Astrocyte (in vitro differentiated cells and primary cell): ENCODE measurements at places on chromosomes 3 and 15. TPM values are rescaled to one million over a fixed set of nuclear protein-coding genes. Genes with fewer than 3 reads are reported as not detected.

The MIX23 gene
- total RNA-seq, result 43.2 and 46.6 TPM in 2 replicates

The EFL1 gene
- total RNA-seq, result 13.6 and 13.7 TPM in 2 replicates

The TNNC1 gene
- 5.4 and 12.4 TPM in 2 replicates for total RNA-seq

The PLSCR4 gene
- 1.1 and 1.3 TPM in 2 replicates for total RNA-seq

The NT5DC2 gene
- total RNA-seq, result 178 and 189 TPM in 2 replicates

The DUOXA2 gene
- total RNA-seq, result not detected in 2 replicates

The APOD gene
- total RNA-seq, result 0.70 TPM in 1 of 2 replicates, not detected in the other

The TP63 gene
- total RNA-seq, result 0.94 and 1.1 TPM in 2 replicates

The FOXB1 gene
- total RNA-seq, result 0.96 and 1.3 TPM in 2 replicates

The CYP19A1 gene
- 0.65 and 0.75 TPM in 2 replicates for total RNA-seq

The FBXL2 gene
- total RNA-seq, result 23.3 and 25.6 TPM in 2 replicates

DNA sequence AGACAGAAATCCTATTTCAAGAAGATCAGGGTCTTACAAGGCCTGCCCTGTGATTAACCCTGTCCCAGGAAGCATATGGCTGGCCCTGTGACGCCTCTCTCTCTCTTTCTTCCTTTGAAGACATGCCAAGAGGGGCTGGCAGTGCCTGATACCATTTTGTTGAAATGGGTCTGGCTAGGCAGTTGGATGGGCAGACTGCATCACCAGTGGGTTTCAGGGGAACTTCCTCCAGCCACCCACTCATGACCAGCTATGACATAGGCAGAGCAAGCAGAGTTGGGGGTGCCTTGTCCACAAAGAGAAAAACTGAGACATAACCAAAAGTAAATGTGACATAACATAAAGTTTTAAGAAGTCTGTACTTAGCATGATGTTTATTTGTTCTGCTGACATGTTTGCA is 31.4 kb upstream of the MANF start:
- no peak for DNase-seq

DNA sequence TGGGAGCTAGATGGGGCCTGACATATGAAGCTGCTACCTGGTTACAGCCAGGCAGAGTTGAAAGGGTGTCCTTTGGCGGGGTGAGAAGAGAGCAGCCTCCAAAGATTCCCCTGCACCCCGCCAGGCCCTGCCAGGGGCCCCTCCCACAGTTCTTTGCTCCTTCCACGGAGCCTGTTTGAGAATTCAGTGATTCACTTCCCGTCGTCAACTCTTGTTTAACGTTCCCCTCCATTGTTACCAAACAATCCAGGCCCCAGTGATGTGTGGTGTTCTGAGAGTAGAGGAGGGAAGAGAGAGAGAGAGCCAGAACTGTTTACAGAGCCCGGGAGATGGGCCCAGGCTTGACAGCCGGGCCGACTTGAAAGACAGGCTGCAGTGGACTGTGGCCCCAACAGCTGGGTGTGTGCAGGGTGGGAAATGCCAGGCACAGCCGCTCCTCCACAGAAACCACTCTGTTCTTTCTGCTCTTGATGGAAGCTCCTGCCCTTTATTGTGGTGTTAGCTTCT is 81.5 kb downstream of the SMAD3 start:
- peak; percentile 93 for DNase-seq

DNA sequence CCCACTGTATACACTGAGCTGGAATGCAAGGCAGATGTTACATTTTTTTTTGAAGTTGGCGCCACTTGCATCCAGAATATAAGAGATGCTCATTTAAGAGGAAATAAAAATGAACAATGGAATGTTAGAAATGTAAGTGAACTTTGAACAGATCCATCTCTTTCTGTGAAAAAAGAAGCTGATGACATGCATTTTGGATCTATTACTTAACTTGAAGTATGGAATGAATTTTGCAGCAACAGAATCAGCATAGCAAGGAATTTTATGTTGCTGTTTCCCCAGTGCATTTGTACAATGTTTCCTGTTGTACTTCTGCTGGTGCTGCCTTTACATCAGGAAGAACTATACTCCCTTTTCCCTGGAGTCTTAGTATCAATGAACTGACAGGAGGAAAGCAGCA is 178.2 kb downstream of the LSAMP start:
- no peak for DNase-seq

DNA sequence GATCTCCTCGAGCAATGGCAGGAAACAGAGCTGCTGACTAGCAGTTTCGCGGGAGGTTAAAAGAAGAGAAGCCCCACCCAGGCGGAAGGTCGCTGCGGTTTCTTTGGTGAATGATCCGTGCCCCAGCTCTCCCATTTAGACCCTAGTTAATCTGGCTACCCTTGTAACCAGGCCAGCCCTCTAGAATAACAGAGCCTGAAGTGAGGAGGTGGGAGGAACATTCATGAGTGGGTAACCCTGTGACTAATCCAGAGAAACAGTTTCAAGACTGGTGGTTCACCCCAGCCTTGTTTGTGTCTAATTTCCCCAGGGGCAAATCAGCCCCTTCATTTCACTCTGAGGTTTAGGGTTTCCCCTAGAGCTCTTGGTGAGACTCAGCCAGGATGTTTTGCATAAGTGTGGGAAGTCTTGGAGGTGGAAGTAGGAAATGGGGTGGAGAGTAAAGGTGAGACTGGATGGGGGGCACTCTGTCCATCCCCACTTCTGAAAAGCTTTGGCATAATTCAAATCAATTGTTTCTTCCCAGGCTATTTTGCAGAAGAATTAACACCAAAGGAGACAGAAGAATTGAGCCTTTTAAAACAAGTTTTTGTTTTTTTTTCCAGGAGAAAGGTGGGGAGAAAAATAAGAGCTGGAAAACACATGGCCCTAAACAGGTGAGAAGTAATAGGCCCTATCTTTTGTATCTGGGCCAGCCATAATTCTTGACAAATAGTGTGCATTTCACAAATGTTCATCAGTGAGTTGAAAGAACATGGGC is 303.1 kb downstream of the RPLP1 start:
- DNase-seq, result peak; percentile 42

DNA sequence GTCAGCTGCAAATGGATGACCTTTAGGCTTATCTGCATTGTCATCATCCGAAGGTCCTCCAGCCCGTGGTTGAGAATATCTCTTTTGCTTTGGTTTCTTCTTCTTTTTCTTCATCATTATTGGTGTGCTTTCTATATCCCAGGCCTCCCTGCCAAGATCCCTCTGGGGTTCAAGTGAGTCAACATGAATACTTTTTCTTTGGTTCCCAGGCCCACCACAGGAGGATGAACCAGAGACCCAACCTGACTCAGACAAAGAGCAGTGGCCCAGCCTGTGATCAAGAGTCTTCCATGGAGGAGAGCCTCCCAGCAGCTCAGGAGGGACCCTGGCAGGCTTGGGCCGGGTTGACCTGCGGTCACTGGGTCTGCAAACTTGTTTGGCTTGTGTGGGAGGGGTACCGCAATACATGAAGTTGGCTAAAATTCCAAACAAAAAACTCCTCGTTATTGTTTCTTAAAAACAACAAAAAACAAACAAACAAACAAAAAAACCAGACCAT is 104.2 kb downstream of the MAP4 start:
- DNase-seq, result no peak

DNA sequence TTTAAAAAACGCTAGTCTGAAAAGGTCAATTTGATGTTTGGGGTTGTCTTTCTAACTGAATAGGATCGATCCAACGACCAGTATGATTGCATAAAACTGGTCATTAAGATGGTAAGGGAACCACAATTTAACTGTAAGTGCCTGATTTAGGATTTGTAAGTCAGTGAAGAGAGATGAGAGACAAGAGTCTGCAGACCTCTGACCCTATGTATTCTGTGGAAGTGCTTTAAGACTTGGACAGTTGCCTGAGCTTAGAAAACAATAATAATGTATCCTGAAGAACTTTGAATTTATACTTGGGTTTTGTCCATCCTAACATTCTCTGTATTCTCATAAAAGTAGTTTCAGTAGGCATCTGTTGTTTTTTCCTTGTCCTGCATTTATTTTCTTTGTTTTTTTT is 221.4 kb upstream of the SUCLG2 start:
- no peak for DNase-seq

DNA sequence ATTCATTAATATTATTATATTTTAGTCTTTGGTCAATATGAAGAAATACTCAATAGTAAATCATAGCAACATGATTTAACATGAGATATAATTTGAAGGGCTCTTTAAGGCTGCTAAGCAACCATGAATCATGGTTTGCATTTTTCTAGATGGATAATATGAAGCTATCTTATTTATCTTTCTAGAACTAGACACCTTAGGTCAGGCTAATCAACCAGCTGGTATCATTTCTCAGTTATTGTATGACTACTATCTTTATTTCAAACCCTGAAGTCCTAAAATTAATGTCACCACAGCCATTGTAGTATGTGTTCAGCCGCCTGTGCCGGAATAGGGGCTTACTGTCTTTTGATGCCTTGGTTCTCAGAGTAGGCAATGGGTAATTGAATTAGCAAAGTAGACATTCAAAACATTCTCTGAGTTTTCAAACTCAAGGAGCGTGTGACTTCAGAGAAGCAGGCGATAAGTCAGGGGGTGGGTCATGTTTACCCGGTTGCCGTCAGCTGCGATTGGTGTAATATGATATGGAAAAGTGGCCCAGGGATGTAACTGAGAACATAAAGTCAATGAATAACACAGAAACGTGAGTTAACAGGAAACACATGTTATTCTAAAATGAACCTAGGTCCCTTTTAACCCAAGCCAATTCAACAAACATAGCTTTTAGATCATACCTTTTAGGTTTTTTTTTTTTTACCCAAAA is 93.4 kb upstream of the CTDSPL start:
- DNase-seq, result no peak

GRCh38 chr3:56019490-56020146 is 448.6 kb downstream of the ERC2 start:
- no peak for DNase-seq

- DNase-seq, result no peak
Measured at GRCh38 chr15:44812029-44812517, 75.7 kb downstream of the TRIM69 start.

DNA sequence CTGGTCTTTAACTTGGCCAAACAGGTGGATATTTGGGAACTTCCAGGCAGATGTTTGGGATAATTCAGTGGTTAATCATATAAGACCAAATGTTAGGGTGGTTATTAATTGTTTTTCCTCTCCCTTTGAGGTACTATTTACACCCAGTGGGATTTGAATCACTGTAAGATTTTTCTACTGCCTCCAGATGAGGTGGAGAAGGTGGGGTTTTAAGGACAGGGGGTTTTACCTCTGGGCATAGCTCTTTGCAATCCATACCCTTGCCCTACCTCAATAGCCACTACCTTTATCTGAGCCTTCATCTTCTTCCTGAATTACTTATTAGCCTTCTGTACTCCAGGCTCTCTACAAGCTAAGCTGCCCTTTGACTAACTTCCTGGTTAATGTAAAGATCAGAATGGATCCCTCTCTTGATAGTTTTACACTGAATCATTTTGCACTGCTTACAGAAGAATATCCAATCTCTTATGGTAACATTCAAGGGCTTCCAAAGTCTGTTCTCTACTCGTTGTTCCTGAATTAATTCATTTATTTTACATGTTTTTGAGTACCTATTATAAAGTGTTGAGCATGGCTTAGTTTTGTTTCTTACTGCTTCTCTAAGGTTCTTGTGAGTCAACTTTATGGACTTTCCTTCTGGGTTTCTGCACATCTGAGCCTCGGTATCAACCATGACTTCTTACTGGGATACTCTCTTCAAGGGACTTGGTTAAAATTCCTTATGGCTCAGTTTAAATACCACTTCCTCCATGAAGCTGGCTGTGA is 331.2 kb upstream of the TBL1XR1 start:
- peak; percentile 38 for DNase-seq

DNA sequence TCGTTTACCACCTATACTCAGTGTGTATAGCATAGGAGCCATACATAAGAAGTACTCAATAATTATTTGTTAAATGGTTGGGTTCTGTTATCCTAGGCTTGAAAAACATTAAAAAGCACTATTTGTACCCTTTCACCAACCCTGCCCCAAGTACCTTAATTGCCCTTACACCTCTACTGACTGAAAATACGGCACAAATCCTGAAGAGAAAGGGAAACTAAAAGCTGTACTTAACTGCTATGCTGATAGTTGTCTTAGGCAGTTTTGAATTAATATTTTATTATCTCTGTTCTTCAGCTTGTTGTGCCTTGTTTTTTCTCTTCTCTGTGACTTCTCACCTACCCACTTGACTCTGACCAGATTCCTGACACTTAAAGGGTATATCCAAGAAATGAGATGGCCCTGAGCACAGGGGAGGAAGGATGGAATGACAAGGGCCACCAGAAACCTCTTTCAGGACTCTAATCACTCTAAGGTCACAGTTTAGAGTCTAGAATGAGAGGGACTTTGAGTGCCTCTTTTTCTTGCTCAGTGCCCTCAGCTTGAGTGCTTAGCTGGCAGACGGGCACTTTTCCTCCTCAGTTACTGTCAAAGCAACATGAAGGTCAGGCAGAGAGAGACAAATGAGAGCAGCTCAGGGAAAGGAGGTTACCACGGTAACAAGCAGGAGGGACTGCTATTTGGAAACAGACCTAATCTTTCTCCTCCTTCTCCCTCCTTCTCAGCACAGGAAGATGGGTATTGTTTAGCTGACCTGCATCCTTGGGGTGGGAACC is 136.5 kb downstream of the ZNF609 start:
- DNase-seq, result peak; percentile 55

GRCh38 chr3:10992017-10992942 is at the start of gene SLC6A1:
TSS of gene SLC6A1 (plus strand) at chr3:10992748. CDS start at chr3:11017212, 24,464 bp downstream.
- DNase-seq, result no peak

- no peak for DNase-seq
Measured at GRCh38 chr3:2061360-2061759, 37.3 kb upstream of the CNTN4 start.

- peak; percentile 25 for DNase-seq
Measured at GRCh38 chr15:78422571-78423340, 15.3 kb upstream of the IREB2 start.

GRCh38 chr3:160831401-160831800 is 75.4 kb downstream of the PPM1L start:
- no peak for DNase-seq

DNA sequence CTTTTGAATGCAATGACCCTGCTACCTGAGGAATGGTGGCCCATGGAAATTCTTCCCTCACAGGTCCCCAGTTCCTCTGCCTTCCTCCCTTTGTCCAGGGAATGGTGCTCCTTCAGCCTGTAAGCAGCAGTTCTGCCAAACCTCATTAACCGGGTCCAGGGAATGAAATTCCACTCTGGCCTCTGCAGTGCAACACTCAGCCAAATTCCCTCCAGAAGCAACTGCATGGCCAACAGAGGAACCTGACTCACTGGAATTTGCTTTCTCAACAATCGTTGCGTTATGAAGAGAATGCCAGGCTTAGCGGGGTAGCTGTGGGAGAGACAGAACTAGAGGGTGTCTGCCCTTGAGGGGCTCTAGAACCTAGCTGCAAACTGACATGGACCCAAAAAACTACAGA is 449.4 kb upstream of the PROK2 start:
- peak; percentile 84 for DNase-seq

GRCh38 chr3:107430996-107431245 is 53.7 kb downstream of the CCDC54 start:
- DNase-seq, result no peak

- no peak for DNase-seq
Measured at GRCh38 chr15:50702762-50703334, 16.3 kb upstream of the TRPM7 start.
